ENCODE measurements at places on chromosomes 4 and X.

GRCh38 chr4:38717604-38718003 lies 53.6 kb downstream of the KLF3 start:
- peaks cover 5% of the 10 kb centered on the region for H3K4me1 ChIP-seq
- no peaks in the 10 kb centered on the region for H3K27me3 ChIP-seq
- no peaks in the 10 kb centered on the region for H3K36me3 ChIP-seq
- H3K4me3 ChIP-seq = no peak overlapping the region

DNA sequence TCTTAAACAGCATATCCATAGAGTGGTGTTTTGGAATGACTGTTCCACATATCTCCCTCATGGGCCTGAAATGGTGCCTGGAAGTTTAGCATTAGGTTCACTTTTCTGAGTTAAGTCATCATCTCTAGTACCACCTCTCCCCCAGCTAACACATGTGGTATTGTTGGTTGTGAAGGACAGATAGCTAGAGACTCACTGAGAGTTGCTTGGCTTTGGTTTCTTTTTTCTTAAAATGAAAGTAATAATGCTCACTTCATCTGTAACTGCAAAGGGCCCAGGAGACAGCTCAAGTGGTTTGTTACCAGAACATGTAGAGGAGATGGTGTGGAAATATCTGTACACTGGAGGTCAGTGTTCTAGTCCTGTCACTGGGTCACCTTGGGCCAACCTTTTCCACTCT lies 90.9 kb downstream of the EFNB1 start:
- no peaks in the 10 kb centered on the region for H3K4me1 ChIP-seq
- H3K27me3 ChIP-seq = no peaks in the 10 kb centered on the region
- no peak overlapping the region for H3K4me3 ChIP-seq
- no peak overlapping the region for H3K27ac ChIP-seq
- H3K36me3 ChIP-seq = no peaks in the 10 kb centered on the region

DNA sequence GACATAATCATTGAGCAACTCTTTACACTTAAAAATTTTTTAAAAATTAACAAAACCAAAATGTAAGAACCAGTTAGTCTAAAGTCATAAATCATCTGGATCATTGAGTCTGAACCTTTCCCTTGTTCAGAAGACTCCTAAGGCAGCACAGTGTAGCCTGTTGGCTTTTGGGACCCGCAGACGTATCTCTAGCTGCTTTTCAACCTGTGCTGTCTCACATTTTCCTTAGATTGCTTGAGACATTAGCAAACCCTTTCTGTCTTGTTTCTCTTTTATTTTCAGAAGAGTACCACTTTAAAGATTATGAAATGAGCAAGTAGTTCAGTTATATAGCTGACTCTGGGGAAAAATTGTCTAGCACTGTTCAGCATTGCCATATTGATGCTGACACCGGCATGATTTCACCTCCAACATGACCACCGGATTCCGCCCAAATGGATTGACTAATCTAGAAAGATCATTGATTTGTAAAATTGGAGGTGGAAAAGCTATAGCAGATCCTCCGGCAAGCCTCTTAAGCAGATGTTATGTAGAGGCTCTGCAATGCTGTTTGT lies 8.9 kb downstream of the TCEANC start:
- peaks cover 7% of the 10 kb centered on the region for H3K4me1 ChIP-seq
- DNase-seq = no peak
- H3K36me3 ChIP-seq = no peaks in the 10 kb centered on the region

DNA sequence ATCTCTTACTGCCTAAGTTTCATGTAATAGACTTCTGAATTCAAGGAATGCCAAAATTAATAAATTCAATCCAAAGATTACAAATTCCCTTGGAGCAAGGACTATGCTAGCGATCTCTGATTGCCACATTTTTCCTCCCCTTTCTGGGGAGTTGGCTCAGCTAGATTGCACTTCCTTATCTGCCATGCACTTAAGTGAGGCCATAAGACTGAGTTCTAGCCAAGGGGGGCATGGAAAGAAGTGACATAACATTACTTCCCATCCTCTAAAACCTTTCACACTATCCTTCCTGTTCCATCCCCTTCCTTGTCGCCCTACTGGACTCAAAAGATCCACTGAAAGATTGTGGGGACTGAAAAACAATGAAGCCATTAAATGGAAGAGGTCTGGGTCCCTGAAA lies 53.8 kb upstream of the TXK start:
- no peak for DNase-seq
- peaks cover 9% of the 10 kb centered on the region for H3K36me3 ChIP-seq

DNA sequence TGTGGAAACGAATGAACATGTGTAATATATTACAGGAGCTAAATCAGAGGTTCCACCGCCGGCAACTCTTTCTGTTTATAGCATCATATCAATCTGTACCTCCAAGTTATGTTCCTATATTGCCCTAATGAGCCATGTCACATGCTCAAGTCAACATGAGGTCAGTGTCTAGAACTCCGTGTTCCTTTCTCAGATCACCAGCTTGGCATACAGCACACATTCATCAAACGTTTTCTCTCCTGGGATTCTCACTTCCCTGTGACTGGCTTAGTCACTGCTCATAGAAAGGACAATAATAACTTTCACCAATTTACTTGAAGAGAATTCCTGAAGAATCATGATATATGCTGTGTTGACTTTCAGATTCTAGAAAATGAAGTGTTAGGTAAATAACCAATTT lies 532.0 kb upstream of the SPANXN1 start:
- no peaks in the 10 kb centered on the region for H3K36me3 ChIP-seq
- no peak for DNase-seq
- no peaks in the 10 kb centered on the region for H3K4me1 ChIP-seq
- H3K4me3 ChIP-seq = no peak overlapping the region
- H3K27me3 ChIP-seq = no peaks in the 10 kb centered on the region
- H3K27ac ChIP-seq = no peak overlapping the region

GRCh38 chr4:76010576-76010975 lies 3.3 kb upstream of the CXCL9 start:
- no peaks in the 10 kb centered on the region for H3K36me3 ChIP-seq
- no peak overlapping the region for H3K27ac ChIP-seq
- H3K4me3 ChIP-seq = no peak overlapping the region
- H3K27me3 ChIP-seq = peaks cover 4% of the 10 kb centered on the region
- no peak for DNase-seq
- H3K4me1 ChIP-seq = peaks cover 25% of the 10 kb centered on the region

DNA sequence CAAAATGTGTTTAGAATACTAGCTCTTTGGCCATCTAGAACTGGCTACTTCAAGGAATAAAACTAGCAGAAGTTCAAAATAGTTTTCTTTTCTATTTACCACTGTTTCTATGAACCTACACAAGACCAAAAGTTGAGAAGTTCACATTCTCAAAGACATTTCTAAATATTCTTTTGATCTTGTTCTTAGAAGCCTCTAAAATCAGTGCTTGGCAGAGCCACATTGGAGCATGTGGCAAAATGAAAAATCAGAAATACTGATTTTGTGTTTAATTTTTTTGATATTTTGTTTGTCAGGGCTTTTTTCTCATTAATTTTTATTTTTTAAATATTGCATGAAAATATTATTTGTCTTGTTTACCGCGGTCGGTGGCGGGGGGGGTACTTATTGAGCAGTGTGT lies 853.8 kb upstream of the INTU start:
- no peak overlapping the region for H3K27ac ChIP-seq
- H3K27me3 ChIP-seq = no peaks in the 10 kb centered on the region
- H3K36me3 ChIP-seq = no peaks in the 10 kb centered on the region
- DNase-seq = no peak
- no peaks in the 10 kb centered on the region for H3K4me1 ChIP-seq

All from stimulated activated naive B cell treated with anti-CD40 and anti-IgM and Interleukin-4, amounts not matched to agents 10 μg/mL and 1 μg/mL and 100 μg/mL, for 72 hours (primary cell).